Stimulated activated CD4-positive, alpha-beta T cell treated with anti-CD3 and anti-CD28 coated beads, Interleukin-15, amount 100 ng/mL, for 24 hours (primary cell): ENCODE measurements at places on chromosomes 1 and 21.

DNA sequence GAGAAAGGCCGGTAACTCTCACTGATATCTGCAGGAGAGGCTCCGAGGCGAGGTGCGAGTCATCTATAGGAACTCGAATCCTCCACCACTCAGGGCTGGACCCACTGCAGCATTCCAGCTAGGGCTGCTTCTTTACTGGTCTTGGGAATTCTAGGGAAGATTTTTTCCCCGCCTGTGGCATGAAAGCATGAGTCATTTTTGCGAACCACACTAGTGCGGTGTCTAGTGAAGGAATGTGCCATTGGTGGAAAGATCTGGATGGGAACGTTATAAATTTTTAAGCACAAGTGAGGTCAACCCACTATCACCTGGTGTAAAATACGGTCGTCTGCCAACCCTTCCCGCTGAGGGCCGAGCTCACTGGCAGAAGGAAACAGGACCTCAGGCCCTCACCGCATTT is 49.7 kb downstream of the SYF2 start:
- DNase-seq: no peak

GRCh38 chr1:23906731-23907130 is 6.4 kb downstream of the CNR2 start:
- DNase-seq: no peak

- peak; percentile 39 for DNase-seq
These were observed 567 bp downstream of the PMVK start for GRCh38 chr1:154935749-154936554.

DNA sequence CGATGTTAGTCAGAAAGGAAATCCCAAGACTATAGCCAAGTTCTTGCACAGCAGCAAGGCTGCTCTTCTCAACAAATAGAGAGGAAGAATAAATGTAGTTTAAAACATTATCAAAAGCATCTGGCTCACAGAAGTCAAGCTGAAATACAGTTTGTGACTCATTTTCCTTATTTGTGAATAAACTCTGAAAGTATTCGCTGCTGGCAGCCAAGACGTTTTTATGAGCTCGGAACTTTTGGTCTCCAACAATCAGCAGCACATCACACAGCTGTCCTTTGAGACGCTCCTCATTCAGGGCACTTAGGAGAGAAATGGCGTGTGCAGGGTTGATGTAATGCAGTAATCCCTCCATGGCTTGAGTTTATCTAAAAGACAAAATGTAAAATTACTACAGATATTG is 16.4 kb downstream of the ZBTB21 start:
- DNase-seq: no peak

- no peak for DNase-seq
These were observed 188.9 kb upstream of the PLXNA2 start for GRCh38 chr1:208433086-208433485.

DNA sequence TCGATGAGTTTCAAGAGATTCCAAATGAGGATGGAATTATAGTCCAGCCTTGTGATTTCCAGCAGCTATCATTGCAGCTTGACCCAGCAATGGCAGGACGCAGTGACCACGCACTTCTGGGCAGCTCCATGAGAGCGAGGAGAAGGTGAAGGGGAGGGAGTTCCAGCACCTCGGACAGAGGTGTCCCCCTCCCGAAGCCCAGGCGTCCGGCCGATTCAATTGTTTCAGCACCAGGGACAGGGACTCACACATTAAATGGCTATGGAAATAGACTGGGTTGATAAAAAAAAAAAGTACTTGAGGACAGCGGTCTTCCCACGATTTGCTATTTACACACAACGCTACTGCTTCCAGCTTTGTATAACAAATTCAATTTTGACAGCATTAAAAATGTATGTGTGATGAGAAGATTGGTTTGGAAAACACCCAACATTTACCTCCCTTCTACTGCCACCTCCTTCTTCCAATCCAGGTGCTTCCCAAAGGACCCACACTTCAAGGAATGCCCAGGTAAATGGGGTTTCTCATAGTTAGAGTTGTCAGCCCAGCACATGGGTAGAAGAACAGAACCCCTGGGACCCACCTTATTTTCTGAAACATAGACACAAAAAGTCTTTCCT is 71.8 kb downstream of the DISP3 start:
- peak; percentile 50 for DNase-seq

DNA sequence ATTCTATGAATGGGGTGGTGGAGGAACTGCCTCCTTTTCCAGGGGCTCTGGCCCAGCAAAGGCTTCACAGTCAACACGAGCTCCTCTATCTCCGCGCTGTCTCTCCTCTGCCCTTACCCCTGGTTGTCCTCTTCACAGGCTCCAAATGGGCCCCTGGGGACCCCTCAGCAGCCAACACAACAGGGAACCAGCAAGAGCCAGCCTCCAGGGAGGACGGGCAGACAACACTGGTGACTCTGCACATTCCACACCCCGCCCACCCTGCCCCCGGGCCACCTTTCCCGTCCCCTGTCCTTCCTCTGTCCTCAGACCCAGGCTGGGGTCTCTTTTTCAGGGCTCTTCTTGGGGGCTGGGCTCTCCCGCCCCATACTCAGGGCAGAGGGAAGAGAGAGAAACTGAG is 17.5 kb upstream of the ETV3 start:
- no peak for DNase-seq

DNA sequence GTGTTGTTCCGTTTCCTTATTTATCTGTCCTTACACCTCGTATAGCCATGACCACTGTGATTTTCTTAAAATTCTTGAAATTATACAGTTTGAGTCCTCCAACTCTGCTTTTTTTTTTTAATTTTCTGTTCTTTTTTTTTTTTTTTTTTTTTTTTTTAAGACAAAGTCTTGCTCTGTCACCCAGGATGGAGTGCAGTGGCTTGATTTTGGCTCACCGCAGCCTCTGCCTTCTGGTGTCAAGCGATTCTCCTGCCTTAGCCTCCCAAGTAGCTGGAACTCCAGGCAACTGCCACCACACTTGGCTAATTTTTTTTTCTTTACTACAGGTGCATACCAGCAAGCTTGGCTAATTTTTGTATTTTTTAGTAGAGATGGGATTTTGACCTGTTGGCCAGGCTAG is 48.9 kb downstream of the DIP2A start:
- DNase-seq: no peak

DNA sequence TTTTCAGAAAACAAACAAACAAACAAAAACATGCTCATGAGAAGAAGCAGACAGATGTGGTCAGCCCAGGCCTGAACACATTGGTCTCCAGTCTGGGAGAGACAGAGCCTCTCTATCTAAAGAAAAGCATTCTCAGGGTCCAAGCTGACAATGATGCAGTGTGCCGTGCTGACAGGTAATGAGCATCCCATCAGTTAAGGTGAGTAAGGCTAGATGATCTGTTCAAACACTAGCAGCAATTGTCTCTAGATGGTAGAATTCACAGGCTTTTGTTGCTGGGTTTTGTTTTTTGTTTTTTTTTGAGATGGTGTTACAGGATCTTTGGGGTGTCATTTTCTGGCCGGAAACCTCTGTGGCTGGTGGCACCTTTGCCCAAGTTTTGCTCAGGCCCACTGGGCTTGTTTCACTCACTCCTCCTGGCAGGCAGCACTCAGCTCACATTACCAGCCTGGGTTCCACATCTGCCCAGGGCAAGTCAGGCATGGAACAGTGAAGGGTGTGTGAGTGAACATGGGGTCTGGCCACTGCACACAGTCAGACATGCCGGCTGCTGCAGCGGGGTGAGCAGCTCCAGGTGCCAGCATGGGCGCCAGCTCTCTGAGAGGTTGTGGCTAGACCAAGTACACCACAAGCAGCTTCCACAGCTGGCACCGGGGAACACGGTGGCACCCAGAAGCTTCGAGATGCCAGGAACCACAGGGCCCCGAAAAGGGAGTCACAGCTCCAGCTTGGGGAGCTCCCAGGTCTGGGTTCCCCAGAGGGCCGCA is 2.5 kb upstream of the C1QA start:
- DNase-seq: no peak

GRCh38 chr1:159441360-159441759 is 1.8 kb downstream of the OR10J1 start:
- DNase-seq: no peak

DNA sequence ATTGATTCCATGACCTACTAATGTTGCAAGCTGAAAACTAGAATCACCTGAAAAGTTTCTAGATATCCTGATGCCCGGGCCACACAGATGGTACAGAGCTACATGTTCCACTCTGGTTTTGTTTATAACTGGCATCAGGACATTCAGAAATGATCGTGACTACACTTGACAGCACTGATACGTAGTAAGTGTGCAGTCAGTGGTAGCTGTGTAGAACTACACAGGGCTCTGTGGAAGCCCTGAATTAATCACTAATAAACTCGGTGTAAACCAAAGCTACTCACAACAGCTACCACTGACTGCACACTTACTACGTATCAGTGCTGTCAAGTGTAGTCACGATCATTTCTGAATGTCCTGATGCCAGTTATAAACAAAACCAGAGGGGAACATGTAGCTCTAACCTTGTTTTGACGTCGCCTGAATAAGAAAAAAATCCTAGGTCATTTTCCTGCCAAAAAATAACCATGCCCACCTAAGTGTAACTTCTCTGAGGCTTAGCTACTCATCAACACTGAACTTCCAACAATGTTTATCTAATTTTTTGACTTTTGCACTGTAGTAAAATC is 149.7 kb downstream of the TGFBR3 start:
- no peak for DNase-seq

- no peak for DNase-seq
These were observed 144.0 kb upstream of the ZNF648 start for GRCh38 chr1:182205351-182206022.

DNA sequence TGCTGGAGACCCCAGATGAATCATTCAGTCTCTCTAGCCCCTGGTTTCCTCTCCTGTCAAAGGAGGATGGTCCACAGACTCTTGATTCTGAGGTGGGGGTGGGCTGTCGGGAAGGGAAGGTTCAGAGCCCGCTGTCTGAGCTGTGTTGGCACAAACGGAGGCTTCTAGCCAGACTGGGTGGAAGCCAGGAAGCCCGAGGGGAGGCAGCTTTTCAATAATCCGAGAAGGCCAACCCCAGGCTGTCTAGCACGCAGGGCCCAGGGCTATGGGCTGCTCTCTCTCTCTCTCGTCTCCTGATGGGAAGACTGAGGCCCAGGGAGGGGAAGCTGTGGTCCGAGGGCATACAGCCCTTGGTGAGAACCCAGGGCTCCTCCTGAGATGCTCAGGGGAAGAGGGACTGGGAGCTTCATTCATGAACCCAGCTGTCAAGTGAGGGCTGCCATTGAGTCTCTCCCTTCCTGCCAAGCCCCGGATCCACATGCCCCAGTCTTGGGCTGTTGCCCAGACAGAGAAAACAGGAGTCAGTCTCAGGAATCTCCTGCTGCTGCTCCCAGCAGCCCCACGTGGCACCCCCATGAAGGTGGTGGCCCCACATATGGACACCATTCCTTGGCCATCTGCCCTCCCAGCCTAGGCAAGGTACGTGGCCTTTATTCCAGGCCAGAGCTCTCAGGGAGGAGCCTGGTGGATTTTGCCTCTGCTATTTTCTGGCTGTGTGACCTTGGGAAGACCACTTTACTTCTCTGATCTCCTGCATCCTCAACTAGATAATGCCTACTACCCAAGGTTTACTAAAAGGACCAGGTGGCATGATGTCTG is 44.4 kb downstream of the RAP1GAP start:
- no peak for DNase-seq

GRCh38 chr1:29121936-29122681 is 1.6 kb downstream of the TMEM200B start:
- DNase-seq: peak; percentile 37

DNA sequence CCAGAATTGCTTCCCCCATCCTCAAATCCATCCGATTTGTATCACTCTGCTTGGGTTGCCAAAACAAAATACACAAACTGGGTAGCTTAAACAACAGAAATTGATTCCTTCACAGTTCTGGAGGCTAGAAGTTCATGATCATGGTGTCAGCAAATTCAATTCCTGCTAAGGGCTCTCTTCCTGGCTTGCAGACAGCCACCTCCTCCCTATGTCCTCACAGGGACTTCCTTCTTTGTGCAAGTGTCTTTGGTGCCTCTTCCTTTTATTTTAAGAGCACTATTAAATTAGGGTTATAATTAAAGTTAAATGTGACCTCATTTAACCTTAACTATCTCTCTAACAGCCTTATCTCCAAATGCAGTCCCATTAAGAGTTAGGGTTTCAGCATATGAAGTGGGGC is 112.8 kb downstream of the PLPP3 start:
- DNase-seq: no peak

DNA sequence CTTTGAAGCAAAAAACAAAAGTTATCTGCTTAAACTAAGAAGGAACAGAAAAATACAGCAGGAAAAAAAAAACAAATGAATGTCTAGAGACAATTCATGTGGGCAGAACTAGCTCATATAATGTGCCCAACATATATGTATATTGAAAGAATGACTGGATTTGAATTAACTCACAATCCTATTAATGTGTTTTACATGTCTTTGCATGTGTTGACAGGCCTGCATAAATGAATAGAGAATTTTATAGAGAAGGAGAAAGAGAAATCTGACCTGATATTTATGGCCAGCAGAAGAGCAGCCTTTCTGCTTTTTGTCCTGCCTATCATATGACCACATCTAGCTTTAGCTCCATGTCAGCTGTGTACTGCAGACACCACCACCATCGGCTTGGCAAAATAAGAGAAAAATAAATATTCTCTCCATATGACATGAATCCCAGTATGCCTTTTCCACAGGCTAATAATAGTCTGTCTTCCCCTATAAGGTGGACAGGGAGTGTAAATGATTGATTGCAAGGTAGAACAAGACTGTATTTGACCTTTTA is 171.5 kb upstream of the PALMD start:
- no peak for DNase-seq

DNA sequence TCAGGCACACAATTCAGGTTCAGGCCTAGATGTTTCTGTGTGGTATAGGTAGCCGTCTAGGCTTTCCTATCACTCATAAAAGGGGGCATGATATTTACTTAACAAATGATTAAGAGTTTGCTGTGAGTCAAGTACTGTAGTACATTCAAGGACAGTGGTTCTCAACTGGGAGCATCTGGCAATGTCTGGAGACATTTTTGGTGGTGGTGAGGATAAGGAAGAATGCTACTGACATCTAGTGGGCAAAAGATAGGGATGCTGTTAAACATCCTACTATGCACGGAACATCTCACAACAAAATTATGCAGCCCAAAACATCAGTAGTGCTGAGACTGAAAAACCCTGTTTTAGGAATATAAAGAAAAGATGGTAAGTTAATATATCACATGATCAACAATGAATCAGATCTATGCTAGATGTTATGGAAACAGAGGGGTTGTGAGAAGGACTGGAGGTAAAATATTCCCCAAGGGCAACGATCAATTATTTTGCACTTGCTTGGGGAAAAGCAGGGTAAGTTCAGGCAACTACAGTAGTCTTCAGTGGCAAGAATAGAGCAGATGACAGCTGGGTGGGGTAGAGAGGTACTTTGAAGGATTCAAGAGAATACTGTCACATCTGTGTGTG is 4.9 kb downstream of the DNTTIP2 start:
- DNase-seq: no peak

DNA sequence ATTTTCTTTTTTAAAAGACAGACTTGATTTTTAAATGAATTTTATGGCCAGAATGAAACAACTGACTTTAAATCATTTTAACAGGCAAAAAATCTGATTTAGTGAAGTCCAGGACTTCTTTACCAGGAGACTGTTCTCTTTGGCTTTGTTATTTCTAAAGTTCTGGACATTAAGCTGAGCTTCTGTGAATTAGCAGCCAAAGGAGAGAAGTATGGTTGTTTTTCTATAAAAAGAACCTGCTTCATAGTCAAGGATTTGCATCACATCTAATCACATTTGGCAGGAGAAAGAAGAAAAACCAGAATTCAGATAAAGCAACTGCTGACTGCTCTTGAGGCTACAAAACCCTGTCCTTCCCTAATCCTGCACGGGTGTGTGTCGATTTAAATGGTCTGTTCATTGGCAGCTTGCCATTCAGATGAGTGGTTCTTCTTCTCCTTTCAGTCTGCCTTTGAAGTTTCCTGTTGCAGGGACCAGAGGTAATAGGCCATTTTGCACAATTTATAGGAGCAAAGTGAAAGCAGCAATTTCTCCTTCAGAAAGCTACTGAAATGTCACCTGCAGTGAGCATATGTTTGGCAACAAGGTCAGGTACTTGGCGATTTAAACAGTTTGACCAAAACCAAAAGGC is 215.4 kb downstream of the OLFM3 start:
- no peak for DNase-seq
